SJSA1 (cell line): ENCODE measurements at places on chromosomes 11 and 22. TPM values are rescaled to one million over a fixed set of nuclear protein-coding genes. Genes with fewer than 3 reads are reported as not detected.

DNA sequence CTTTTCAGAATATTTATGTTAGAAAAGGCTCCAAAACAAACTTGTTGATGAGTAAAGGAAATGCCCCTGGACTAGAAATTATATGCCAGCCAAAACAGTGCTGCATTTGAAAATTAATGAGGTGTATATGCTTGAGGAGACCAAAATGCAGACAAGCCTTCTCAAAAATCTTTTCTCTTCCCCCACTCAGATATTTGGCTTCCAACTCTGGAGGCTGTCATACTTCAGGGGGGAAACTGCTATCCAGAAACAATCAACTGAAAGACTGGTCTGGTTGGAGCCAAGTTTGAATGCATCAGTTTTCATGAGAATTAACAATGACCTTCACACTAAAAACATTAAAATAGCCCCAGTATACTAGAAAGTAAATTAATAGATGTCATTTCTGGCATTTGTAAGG is 98.2 kb downstream of the SGSM3 start:
- H3K4me1 ChIP-seq, result no peaks in the 10 kb centered on the region
- no peak overlapping the region for H3K27ac ChIP-seq
- no peaks in the 10 kb centered on the region for H3K27me3 ChIP-seq
- H3K36me3 ChIP-seq, result no peaks in the 10 kb centered on the region
- H3K4me3 ChIP-seq, result no peak overlapping the region

DNA sequence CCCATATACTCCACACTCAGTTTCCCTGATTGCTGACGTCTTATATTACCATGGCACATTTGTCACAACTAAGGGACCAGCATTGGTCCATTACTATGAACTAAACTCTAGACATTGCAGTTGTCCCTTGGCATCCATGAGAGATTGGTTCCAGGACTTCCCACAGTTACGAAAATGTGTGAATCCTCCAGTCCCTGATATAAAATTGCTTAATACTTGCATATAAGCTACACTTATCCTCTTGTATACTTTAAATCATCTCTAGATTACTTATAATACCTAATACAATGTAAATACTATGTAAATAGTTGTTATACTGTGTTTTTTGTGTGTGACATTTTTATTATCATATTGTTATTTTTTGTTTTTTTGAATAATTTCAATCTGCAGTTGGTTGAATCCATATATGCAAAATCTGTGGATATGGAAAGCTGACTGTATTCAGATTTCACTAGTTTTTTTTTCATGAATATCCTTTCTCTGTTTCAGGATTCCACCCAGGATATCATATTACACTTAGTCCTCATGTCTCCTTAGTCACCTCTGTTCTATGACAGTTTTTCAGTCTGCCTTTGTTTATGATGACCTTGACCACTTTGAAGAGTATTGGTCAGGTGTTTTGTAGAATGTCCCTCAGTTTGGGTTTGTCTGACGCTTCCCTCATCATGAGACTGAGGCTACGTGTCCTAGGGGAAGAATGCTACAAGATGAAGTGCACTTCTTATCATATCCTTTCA is 55.3 kb downstream of the INSC start:
- H3K36me3 ChIP-seq, result no peaks in the 10 kb centered on the region
- H3K27ac ChIP-seq, result no peak overlapping the region
- H3K27me3 ChIP-seq, result no peaks in the 10 kb centered on the region
- DNase-seq, result no peak
- no peak overlapping the region for H3K4me3 ChIP-seq

RRP8 gene
- total RNA-seq, result 10.2 and 12.0 TPM in 2 replicates

GRCh38 chr11:7437696-7438095 is 47.6 kb upstream of the OLFML1 start:
- no peaks in the 10 kb centered on the region for H3K36me3 ChIP-seq
- peak; percentile 57 for DNase-seq
- H3K27ac ChIP-seq, result peak overlapping the region; percentile 79
- H3K27me3 ChIP-seq, result no peaks in the 10 kb centered on the region
- H3K4me1 ChIP-seq, result peaks cover 21% of the 10 kb centered on the region

RFPL1 gene
- not detected in 2 replicates for total RNA-seq

KCNJ11 gene
- total RNA-seq, result not detected in 2 replicates

GRCh38 chr22:36510966-36511881 is 4.4 kb upstream of the FOXRED2 start:
- peaks cover 12% of the 10 kb centered on the region for H3K4me1 ChIP-seq
- H3K4me3 ChIP-seq, result no peak overlapping the region
- H3K27ac ChIP-seq, result no peak overlapping the region
- DNase-seq, result peak; percentile 46
- no peaks in the 10 kb centered on the region for H3K27me3 ChIP-seq

DNA sequence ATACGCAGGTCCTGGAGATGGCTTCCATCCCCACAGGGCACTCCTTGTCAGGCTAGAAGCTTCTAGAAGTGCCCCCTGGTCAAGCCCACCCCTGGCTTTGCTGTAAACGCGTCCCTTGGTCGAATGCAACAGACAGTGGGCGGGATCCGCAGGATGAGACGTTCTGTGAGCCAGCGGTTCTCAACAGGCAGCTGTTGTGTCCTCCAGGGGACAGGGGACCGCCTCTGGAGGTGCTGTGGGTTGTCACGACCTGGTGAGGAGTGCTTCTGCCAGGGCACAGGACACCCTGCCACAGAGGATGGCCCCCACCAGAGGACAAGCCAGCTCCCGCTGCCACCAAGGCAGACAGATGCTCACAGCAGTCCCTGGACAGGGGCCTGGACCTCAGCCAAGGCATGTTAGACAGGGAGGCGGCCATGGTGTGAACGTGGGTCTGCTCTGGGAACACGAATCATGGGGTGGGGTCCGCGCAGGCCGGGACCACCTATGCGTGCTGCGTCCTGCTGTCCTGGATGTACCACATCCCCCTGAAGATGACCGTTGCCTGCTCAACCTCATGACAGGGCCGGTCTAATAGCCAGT is 11.7 kb downstream of the CRELD2 start:
- no peak overlapping the region for H3K27ac ChIP-seq
- H3K4me1 ChIP-seq, result peaks cover 27% of the 10 kb centered on the region
- no peak overlapping the region for H3K4me3 ChIP-seq
- no peaks in the 10 kb centered on the region for H3K27me3 ChIP-seq
- no peaks in the 10 kb centered on the region for H3K36me3 ChIP-seq

DNA sequence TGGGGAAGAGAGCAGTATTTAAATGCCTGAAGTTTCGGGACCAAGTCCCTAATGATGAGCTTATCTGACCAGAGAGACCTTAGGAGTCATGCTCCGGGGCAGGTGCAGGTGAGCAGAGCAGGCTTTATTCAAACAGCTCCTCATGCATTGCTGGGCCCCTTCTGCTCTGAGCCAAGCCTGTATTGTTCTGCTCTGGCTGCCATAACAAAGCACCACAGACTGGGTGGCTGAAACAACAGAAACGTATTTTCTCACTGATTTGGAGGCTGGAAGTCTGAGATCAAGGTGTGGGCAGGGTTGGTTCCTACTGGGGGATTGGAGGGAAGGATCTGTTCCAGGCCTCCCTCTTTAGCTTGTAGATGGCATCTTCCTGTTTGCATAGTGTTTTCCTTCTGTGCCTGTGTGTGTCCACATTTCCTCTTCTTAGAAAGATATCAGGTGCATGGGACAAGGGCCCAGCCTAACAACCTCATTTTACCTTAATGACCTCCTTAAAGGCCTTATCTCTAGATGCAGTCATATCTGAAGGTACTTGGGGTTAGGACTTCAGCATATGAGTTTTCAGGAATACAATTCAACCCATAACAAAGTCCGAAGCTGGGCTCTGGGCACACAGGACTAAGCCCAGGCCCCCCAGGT is 97.1 kb upstream of the PARVA start:
- H3K4me1 ChIP-seq, result peaks cover 32% of the 10 kb centered on the region
- H3K36me3 ChIP-seq, result no peaks in the 10 kb centered on the region
- peak; percentile 15 for DNase-seq
- H3K27me3 ChIP-seq, result no peaks in the 10 kb centered on the region
- H3K4me3 ChIP-seq, result no peak overlapping the region
- H3K27ac ChIP-seq, result no peak overlapping the region

CST6 gene
- total RNA-seq, result not detected in 2 replicates

DNA sequence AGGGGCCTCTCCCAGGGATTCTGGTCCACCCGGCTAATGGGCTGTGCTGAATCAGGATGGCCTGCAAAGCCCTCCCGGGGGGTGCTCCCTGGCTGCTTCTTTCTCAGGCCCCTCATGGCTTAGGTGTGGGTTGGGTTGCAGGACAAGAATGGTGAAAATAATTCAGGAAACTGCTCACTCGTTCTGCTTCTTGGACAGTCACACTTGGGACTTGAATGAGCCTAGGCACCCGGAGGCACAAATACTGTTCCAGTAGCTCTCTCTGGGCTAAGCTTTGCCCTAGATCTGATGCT is 83.2 kb downstream of the TRIM29 start:
- no peak overlapping the region for H3K4me3 ChIP-seq
- no peak for DNase-seq
- H3K27me3 ChIP-seq, result no peaks in the 10 kb centered on the region
- no peak overlapping the region for H3K27ac ChIP-seq

TRPC6 gene
- 0.34 and 0.87 TPM in 2 replicates for total RNA-seq

- H3K36me3 ChIP-seq, result no peaks in the 10 kb centered on the region
- H3K4me3 ChIP-seq, result no peak overlapping the region
- no peaks in the 10 kb centered on the region for H3K4me1 ChIP-seq
- no peak overlapping the region for H3K27ac ChIP-seq
- H3K27me3 ChIP-seq, result peaks cover 3% of the 10 kb centered on the region; the same call in 1 of the 2 replicates
- no peak for DNase-seq
Observed at GRCh38 chr11:43035086-43035485, 276.7 kb upstream of the API5 start.

MAJIN gene
- total RNA-seq, result not detected in 2 replicates

- H3K27ac ChIP-seq, result no peak overlapping the region
- no peaks in the 10 kb centered on the region for H3K36me3 ChIP-seq
- DNase-seq, result no peak
- peak overlapping the region; percentile 42 for H3K4me3 ChIP-seq
Observed at GRCh38 chr11:14642873-14643696, 519 bp upstream of the PDE3B start.

- H3K27me3 ChIP-seq, result no peaks in the 10 kb centered on the region
- no peak overlapping the region for H3K27ac ChIP-seq
- no peak overlapping the region for H3K4me3 ChIP-seq
- H3K36me3 ChIP-seq, result no peaks in the 10 kb centered on the region
- H3K4me1 ChIP-seq, result peaks cover 39% of the 10 kb centered on the region
Observed at GRCh38 chr11:12280838-12281565, 96.4 kb upstream of the PARVA start.

TENM4 gene
- total RNA-seq, result not detected in 2 replicates

- no peak overlapping the region for H3K4me3 ChIP-seq
- DNase-seq, result no peak
- H3K4me1 ChIP-seq, result no peaks in the 10 kb centered on the region
- H3K36me3 ChIP-seq, result no peaks in the 10 kb centered on the region
- no peak overlapping the region for H3K27ac ChIP-seq
Observed at GRCh38 chr11:91261513-91261912, 963.1 kb upstream of the FAT3 start.

CYP2D6 gene
- total RNA-seq, result 0.05 TPM in 1 of 2 replicates, not detected in the other

DNA sequence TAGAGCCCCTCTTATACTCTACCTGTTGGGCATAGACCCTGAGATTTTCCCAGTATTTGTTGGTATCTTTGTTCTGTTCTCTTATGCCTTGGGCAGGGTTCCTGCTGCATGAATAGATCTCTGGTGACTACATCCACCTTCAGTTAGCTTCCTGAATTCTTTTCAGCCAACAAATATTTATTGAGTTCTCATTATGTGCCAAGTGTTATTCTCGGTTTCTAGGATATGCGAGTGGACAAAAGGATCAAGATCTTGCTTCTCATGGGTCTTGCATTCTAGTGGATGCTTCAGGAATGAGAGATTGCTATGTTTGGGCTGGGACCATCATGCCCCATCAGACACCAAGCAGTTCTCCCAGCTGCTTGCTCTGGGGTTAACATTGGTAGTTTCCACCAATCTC is 340.0 kb downstream of the METTL15 start:
- H3K36me3 ChIP-seq, result no peaks in the 10 kb centered on the region
- no peak overlapping the region for H3K4me3 ChIP-seq
- peak overlapping the region; percentile 42; the same call in 1 of the 2 replicates for H3K27ac ChIP-seq
- peaks cover 17% of the 10 kb centered on the region for H3K4me1 ChIP-seq
- DNase-seq, result no peak

GRCh38 chr11:76587820-76588454 is 82.6 kb downstream of the LRRC32 start:
- no peaks in the 10 kb centered on the region for H3K36me3 ChIP-seq
- peak; percentile 18 for DNase-seq
- peaks cover 11% of the 10 kb centered on the region for H3K4me1 ChIP-seq
- no peak overlapping the region for H3K27ac ChIP-seq

DNA sequence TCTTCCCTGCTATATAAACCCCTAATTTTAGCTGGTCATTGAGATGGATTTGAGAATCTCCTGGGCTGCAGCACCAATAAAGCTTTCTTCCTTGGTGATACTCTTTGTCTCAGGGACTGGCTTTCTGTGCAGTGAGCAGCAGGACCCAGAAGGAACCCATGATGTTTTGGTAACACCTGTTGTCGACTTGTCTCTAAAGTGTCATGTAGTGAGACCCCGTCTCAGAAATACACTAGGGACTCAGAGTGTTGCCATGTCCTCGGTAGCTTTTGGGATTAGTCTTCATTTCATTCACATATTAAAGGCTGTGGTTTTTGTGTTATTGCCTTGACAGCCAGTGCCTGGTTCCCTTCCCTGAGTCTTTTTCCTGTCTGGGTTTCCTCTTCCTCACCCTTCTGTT is 1078.7 kb downstream of the TBC1D22A start:
- no peak overlapping the region for H3K4me3 ChIP-seq
- no peaks in the 10 kb centered on the region for H3K36me3 ChIP-seq
- H3K27me3 ChIP-seq, result 0 out of 2 replicates have a peak, but pooled peaks cover 8% of the 10 kb centered on the region
- H3K27ac ChIP-seq, result no peak overlapping the region
- H3K4me1 ChIP-seq, result peaks cover 15% of the 10 kb centered on the region
- no peak for DNase-seq

CARD10 gene
- 14.6 and 40.7 TPM in 2 replicates for total RNA-seq

GRCh38 chr11:113546757-113547507 is 71.7 kb upstream of the DRD2 start:
- no peaks in the 10 kb centered on the region for H3K27me3 ChIP-seq
- no peak overlapping the region for H3K4me3 ChIP-seq
- peak; percentile 89 for DNase-seq
- peaks cover 26% of the 10 kb centered on the region for H3K4me1 ChIP-seq
- no peaks in the 10 kb centered on the region for H3K36me3 ChIP-seq

ART1 gene
- total RNA-seq, result not detected in 2 replicates
